ENCODE measurements at places on chromosomes 2 and 18.

DNA sequence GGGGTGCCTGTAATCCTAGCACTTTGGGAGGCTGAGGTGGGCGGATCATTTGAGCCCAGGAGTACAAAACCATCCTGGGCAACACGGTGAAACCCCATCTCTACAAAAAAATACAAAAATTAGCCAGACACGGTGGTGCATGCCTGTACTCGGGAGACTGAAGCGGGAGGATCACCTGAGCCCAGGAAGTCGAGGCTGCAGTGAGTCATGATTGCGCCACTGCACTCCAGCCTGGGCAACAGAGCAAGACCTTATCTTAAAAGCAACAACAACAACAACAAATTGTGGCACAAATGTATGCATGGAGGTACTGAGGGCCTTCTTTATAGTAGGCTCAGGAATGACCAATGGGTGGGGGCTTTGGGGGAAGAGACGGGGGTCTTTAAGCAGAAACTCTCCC is 38.5 kb downstream of the HPCAL1 start:
- DNase-seq, result no peak

- no peak for DNase-seq
Observed at GRCh38 chr2:85393836-85394235, 16.3 kb downstream of the CAPG start.

DNA sequence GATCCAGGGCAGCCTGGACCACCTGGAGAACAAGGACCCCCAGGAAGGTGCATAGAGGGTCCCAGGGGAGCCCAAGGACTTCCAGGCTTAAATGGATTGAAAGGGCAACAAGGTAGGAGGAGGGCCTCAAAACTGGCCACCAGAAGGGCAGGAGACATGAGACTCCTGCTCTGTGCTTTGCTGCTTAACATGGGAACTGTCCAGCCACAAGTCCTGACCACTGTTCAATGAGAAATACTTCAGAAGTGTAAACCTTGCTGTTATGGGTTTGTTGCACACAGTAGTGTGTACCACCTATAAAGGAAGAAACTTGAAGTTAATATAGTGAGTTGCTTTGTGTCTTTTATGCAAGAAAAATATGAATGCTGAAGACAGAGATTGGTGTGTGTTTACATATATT is 44.2 kb upstream of the MFF start:
- no peak for DNase-seq

- DNase-seq, result no peak
Observed at GRCh38 chr2:152176113-152176714, 651 bp upstream of the STAM2 start.

GRCh38 chr2:69789772-69790600 is 39.5 kb upstream of the GMCL1 start:
- no peak for DNase-seq

- DNase-seq, result no peak
Observed at GRCh38 chr2:223046470-223047040, 5.4 kb upstream of the KCNE4 start.

- DNase-seq, result no peak
Observed at GRCh38 chr18:69943021-69943420, 4.7 kb downstream of the CD226 start.

DNA sequence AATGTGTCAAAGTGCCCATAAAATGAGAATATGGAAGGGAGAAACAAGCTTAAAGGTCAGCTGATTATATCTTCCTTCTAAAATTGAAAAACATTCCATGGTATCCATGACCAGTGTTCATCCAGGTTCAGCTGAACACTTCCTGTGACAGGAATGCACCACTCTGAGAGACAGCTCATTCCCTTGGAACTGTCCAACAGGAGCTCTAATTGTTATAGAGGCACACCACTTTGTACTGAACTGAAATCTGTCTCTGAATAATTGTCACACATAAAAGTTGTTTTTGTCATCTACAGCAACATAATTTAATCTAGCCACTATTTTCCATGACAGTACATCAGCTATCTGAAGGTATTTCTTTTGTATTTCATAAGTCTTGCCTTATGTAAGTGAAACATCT is 195.9 kb upstream of the ZNF804A start:
- DNase-seq, result no peak

Data from stimulated activated CD8-positive, alpha-beta memory T cell treated with anti-CD3 and anti-CD28 coated beads, Interleukin-15, amount 100 ng/mL, for 1 hour (primary cell).